ENCODE measurements at places on chromosomes 4 and X. TPM values are rescaled to one million over a fixed set of nuclear protein-coding genes. Genes with fewer than 3 reads are reported as not detected.

DNA sequence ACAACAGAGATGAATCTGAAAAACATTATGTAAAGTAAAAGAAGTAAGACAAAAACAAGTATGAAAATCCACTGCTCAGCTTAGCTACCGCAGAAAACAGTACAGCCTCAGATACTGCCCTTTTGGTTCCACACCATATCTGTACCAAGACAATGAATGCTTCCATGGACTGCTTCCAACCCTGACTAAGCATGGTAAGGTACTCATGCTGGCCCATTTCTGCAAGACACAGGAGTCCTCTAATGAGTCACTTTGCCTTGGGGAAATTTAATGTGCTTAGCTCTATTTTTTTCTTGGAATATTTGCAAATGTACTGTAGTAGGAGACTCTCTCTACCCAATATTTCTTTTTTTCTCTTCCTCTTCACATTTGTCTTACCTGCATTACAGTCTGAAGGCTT lies 931.7 kb upstream of the HS3ST1 start:
- H3K27me3 ChIP-seq = no peaks in the 10 kb centered on the region
- no peak for DNase-seq
- H3K4me1 ChIP-seq = peaks cover 15% of the 10 kb centered on the region
- H3K27ac ChIP-seq = no peak overlapping the region

Gene BBS12
- total RNA-seq = 5.9 TPM

DNA sequence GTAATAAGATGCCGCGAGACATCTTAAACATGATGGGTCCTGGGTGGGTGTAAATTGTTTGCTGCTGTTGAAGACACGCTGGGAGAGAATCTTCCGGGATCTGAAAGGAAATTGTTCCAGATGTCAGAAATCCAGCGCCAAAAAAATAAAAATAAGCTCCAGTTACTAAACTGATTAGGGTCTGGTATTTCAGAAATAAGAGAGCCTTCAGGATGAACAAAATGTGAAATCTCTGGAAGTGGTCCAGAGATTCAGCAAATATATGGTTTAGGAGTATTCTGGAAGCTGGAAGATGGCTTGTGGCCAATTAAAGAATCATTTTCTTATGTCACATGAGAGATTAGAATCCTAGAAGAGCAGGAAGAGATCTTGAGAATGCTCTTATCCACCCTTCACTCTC lies 75.8 kb upstream of the NHS start:
- no peaks in the 10 kb centered on the region for H3K27me3 ChIP-seq
- no peak for DNase-seq
- H3K4me1 ChIP-seq = no peaks in the 10 kb centered on the region
- no peak overlapping the region for H3K27ac ChIP-seq
- no peak overlapping the region for H3K4me3 ChIP-seq

DNA sequence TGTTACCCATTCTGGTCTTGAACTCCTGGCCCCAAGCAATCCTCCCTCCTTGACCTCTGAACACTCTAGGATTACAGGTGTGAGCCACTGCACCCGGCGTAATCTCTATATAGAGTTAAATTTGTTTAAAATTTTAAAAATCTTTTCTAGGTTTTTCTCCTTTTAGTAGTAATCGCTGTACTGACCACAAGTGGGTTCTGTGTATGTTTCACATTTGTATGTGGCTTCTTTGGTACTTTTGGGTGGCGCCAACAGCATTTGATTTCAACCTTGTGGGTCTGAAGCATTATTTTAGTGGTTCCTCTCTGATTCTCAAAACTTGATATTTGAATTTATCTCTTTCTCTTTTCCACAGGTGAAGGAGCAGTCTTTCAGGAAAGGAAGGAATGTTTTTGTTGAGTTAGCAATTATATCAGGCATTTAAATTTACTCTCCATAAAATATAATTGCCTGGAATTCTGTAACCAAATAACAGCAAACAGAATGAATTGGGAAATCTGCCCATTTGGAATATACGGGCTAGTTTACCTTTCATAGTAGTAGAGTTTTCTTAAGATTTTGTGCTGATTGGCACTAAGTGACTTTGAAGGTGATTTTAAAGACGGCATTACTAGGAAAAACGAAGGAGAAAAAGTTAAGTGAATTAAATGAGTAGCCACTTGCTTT lies 29.5 kb downstream of the ARHGAP10 start:
- DNase-seq = no peak
- no peak overlapping the region for H3K4me3 ChIP-seq
- H3K27me3 ChIP-seq = no peaks in the 10 kb centered on the region

Gene EPGN
- total RNA-seq = not detected

Gene GASK1B
- not detected for total RNA-seq

GRCh38 chrX:95764972-95765451 lies 919.6 kb upstream of the DIAPH2 start:
- no peaks in the 10 kb centered on the region for H3K27me3 ChIP-seq
- H3K36me3 ChIP-seq = no peaks in the 10 kb centered on the region
- peak overlapping the region; percentile 34 for H3K27ac ChIP-seq
- H3K4me3 ChIP-seq = peak overlapping the region; percentile 28

- no peaks in the 10 kb centered on the region for H3K4me1 ChIP-seq
- H3K27ac ChIP-seq = no peak overlapping the region
- DNase-seq = no peak
These were observed 52.8 kb downstream of the REPS2 start for GRCh38 chrX:16999275-16999674.

Gene NR0B1
- total RNA-seq = not detected

- peaks cover 2% of the 10 kb centered on the region for H3K27me3 ChIP-seq
- H3K36me3 ChIP-seq = no peaks in the 10 kb centered on the region
- H3K4me3 ChIP-seq = no peak overlapping the region
- DNase-seq = no peak
- peaks cover 18% of the 10 kb centered on the region for H3K4me1 ChIP-seq
These were observed 90.9 kb upstream of the LRPAP1 start for GRCh38 chr4:3623106-3623505.

DNA sequence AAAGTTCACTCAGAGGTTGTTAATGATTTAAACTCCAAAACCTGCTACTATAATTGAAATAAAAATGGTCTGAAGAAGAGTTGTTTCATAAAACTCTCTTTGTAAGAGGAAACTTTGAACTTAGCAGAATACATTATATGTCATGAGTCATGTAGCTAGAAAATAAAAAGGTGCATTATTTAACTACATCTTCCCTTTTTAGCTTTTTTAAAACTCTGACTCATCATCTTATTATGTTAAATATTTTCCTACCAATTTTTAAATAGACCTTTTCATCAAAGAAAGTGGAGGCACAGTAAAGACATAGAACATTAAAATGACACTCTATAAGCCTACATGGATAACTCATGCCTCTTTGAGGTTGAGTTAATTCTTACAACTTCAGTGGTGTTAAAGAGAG lies 1.2 kb upstream of the ZNF827 start:
- DNase-seq = no peak
- peaks cover 19% of the 10 kb centered on the region for H3K27me3 ChIP-seq
- H3K27ac ChIP-seq = no peak overlapping the region
- H3K36me3 ChIP-seq = no peaks in the 10 kb centered on the region

Gene GUCY1B1
- 10.9 TPM for total RNA-seq

DNA sequence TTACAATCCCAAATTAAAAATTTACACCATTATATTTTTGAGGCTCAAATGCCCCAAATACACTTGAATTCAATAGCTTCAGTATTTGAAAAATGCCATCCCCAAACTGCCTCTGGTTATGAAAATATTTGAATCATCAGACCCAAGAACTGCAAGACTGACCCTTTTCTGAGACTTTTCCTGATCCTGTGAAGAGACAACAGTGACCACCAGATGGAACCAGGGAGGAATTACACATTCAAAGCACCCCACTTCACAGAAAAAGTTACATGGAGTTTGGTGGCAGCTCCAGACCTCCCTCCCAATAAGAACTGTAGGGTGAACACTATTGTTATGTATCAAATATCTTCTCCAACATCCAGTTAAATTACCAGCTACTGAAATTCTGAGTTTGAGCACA lies 44.0 kb upstream of the SCD5 start:
- peak; percentile 15 for DNase-seq
- H3K27ac ChIP-seq = no peak overlapping the region
- no peaks in the 10 kb centered on the region for H3K4me1 ChIP-seq
- H3K4me3 ChIP-seq = no peak overlapping the region
- peaks cover 26% of the 10 kb centered on the region for H3K36me3 ChIP-seq

Gene MTTP
- total RNA-seq = 1.1 TPM

- no peaks in the 10 kb centered on the region for H3K36me3 ChIP-seq
- no peak for DNase-seq
- H3K27me3 ChIP-seq = no peaks in the 10 kb centered on the region
- no peak overlapping the region for H3K4me3 ChIP-seq
- H3K27ac ChIP-seq = no peak overlapping the region
- no peaks in the 10 kb centered on the region for H3K4me1 ChIP-seq
These were observed 54.5 kb downstream of the CCSER1 start for GRCh38 chr4:90181644-90182043.

Gene ARHGAP6
- 1.1 TPM for total RNA-seq

Data from neural progenitor cell (in vitro differentiated cells).